ENCODE measurements at places on chromosomes 3 and 15.

DNA sequence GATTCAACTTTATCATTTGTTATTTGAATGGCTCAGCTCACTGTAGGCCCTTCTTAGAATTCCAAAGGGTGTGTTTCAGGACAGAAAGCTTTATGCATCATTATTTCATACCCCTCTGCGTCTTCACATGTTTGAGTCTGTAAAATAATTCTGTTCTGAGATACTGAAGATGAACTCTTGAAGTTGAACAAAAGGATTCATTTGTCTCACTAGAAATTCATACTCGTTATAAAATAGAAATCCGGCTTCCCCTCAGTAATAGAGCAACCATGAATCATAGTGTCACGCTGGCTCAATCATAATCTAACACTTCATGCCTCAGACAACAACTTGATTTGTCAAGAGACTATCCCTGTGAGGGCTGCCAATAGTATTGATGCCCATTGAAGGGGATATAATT lies 1015.4 kb upstream of the SEMA6D start:
- DNase-seq, result no peak

- no peak for DNase-seq
These were observed 980.3 kb downstream of the CADM2 start for GRCh38 chr3:85939074-85939482.

GRCh38 chr15:89825271-89825940 lies 10.8 kb upstream of the ANPEP start:
- DNase-seq, result no peak

- no peak for DNase-seq
These were observed 693.0 kb downstream of the NR2F2 start for GRCh38 chr15:97023488-97023844.

DNA sequence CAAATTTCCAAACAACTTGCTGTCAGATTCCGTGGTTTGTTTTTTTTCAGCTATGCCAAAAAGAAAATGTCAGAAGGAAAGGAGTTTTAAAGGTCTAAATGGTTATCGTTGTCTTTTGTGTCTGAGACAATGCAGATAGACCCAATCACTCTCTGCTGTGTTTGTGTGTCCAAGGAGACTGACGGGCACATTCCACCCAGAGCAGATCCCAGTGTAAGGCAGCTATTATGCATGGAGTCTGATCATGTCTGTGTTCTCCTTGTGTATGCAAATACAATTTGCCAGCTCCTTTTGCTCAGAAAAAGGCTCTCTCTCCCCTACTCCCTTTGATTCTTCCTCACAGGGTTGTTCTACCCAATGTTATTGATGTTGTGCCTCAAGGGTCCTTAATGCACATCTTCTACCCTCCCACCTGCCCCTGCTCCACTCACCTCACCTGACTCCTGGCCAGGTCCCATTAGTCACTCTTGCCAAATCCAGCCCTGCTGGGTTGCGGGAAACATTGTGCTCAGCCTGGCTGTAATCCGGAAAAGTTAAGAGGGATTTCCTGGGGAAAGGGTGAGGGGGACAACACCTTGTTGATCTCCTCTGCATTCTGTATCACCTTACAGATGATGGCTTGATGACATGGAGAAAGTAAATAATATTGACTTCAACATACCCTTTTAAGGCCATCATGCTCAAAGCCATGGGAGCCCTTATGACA lies 61.0 kb downstream of the OTOL1 start:
- DNase-seq, result no peak

DNA sequence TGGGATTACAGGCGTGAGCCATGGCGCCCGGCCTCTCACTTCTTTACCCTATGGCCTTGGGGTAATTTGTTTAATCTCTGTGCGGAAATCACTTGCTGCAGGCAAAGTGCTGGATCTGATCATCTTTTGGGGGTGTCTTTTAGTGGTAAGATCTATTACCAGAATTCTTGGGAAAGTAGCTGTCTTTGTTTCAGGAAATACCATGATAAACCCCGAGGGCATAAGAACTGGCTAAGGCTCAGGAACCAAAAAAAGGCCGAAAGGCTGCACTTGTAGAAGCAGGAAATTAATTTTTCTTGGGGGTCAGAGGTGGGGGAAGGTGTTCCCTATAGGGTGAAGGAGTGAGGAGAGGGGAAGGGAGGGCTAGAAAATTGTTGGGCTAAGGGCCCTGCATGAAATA lies 22.7 kb upstream of the IGF2BP2 start:
- no peak for DNase-seq

GRCh38 chr3:163315786-163316185 lies 1762.5 kb downstream of the SI start:
- no peak for DNase-seq

GRCh38 chr15:52146261-52146660 lies 33.7 kb upstream of the BCL2L10 start:
- no peak for DNase-seq

DNA sequence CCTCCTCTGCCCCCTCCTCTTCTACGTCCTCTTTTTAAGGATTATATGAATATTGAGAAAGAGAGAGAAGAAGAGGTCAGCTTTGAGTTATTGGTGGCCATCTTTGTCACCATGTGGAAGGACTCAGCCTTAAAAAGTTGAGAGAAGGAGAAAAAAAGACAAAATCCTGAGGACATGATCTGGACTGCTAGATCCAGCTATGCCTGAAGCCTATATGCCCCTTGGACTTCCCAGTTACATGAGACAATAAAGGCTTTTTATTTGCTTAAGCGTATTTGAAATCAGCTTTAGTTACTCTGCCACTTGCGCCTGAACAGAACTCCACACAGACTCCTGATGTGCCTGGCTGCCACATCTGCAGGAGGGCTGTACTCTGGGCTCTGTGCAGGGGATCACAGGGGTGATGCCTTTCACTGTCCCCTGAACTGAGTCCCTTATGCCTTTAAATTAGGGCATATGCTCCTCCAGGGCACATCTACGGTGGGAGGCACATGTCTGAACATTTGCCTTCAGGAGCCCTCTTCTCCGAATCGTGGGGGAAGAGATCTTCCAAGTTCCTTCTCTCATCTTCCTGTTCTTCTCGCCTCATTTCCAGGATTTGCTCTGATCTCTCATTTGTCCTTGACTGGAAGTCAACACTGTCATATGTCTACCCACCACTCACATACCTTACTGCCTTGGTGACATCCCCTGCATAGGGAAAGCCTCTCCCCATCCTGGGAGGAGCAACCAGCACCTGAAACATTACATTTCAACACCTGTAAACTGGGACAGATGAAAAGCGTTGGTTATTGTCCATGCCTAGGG lies 14.0 kb upstream of the PLA2G4E start:
- no peak for DNase-seq

- DNase-seq, result no peak
These were observed 52.4 kb downstream of the CHL1 start for GRCh38 chr3:248864-249520.

DNA sequence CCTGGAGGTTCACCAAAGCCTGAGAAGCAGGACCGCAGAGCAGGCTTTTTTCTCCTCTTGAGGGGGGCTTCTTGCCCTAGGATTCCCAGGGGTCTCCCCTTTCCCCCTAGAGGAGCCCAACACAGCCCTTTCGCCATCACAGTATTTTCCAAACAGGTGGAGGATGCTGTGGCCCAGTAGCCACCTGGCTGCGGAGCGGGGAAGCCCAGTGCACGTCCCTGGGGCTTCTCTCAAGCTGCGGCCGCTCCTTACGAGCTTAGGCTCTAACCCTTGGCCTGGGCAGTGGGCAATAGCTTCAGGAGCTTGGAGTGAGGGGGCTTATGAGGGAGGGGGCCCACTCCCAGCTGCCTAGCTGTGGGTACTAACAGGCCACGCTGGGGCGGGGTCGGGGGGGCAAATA lies 11.6 kb upstream of the DLL4 start:
- DNase-seq, result no peak

DNA sequence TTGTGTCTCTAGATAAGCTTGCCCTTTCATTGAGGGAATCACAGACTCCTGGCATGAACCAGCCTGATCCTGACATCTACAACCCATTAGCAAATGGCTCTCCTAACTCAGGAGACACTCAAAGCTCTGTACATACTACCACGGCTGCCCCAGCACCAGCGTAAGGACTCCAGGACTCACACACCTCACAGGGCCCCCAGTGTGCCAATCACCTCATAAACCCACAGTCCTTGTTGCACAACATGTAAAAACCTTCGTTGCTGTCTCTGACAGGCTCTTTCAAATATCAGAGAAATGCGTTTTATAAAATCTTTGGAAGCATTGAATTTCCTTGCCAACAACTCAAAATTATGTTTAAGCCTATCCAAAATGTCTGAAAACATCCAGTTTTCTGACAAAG lies 7.3 kb downstream of the FYCO1 start:
- DNase-seq, result no peak

- no peak for DNase-seq
These were observed 1256.5 kb downstream of the SI start for GRCh38 chr3:163821841-163822240.

DNA sequence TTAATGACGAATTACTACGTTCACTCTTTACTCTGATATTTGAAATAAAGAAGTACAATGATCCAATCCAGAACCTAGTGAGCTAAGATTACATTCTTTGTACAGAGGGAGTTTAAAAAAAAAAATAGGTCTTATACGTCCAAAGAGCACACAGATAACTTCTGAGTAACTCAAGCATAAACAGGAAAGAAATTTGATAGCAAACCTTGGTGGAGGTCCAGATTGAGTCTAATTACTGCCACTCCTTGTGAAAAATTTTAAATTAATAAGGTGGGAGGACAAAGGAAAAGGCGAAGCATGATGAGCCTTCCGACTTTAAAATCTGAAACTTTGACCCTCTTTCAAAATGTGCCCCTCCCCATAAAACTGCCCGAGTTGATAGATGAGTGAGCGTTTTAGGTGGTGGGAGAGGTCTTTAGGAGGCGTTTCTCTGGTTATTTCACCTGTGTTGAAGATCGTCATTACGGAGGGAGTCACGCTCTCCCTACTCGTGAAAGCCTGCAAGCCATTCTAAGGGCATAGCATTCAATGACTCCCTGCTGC lies 127.0 kb upstream of the ROBO2 start:
- no peak for DNase-seq

GRCh38 chr3:27357665-27358258 lies 11.4 kb downstream of the NEK10 start:
- peak; percentile 51 for DNase-seq

GRCh38 chr15:94235646-94236045 lies 4.3 kb downstream of the MCTP2 start:
- no peak for DNase-seq

DNA sequence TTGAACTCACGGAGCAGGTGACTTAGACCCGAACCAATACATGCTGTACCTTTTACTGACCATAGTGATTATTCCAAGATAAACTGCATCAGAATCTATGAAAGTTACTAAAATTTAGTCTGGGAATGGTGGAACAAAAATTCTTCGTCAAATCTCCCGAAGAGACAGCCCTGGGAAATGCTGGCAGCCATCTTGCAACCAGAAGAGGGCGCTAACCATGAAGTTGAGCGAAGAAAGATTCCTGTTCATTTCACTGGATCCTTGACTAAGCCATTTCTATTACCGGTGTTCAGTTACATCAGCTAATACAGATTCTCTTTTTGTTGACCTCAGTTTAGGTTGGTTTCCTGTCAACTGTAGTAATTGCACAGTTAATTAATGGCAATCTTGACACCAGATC lies 199.6 kb downstream of the SLC9A9 start:
- no peak for DNase-seq

DNA sequence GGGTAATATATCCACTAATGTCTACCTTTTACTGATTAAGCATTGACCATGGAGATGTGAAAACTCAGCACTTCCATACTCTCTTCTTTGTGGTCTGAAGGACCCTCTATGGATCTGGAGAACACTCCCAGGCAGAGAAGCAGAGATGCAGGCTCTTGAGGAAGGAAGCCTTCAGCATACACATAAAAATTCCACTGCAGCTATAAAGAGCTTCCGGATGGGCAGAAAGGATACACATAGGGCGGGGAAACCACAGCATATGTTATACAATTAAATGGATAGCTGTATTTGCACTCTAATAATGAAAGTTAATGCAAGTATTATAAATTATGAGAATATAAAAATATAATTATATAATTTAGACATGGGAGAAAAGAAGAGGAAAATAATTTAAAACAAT lies 1258.2 kb upstream of the ALCAM start:
- DNase-seq, result no peak

DNA sequence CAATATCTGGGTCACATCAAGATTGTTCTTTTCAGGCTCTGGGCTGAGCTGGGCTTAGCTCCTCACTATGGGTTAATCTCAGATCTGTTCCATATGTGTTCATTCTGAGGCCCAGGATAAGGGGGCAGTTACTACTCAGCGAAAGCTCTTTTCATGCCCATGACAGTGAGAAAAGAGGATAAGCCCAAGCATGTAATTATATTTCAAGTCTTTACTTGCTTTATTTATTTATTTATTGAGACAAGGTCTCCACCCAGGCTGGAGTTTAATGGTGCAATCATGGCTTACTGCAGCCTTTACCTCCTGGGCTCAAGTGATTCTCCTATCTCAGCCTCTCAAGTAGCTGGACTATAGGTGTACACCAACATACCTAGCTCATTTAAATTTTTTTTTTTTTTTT lies 44.7 kb upstream of the SELENOK start:
- no peak for DNase-seq

DNA sequence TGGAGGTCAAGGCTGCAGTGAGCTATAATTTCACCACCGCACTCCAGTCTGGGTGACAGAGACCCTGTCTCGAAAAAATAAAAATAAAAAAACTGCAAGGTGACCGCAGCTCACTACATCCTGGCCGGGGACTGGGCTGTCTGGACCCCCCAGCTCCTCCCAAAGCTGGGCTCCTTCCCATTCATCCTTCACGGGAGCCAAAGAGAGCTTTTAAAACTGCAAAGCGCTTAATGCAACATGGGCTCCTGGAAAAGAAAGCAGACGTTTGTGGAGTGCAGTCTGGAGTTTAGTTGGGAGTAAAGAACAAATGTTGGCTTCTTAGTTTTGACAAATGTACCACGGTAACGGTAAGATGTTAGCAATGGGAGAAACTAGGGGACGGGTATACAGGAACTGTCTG lies 12.1 kb downstream of the PLXND1 start:
- DNase-seq, result no peak

DNA sequence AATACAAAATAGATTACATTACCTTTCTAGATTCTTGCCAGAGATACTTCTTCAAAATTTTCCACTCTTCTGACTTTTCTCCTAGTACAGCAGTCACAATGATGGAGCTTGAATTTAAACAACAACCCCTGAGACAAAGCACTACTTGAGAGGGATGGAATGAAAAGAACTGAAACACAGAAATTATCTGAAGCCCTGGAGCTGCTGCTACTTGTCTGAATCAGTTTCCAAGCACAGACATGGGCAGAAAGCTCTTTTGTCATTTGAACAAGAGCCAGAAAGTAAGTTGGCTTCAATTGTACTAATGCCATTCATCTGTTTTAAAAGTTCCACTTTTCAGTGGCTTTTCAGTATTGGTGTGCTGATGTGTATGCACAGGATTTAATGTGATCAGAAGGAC lies 718.5 kb upstream of the ARPP21 start:
- no peak for DNase-seq

GRCh38 chr3:179961703-179962078 lies 75.0 kb downstream of the PEX5L start:
- no peak for DNase-seq

GRCh38 chr3:174441588-174442301 lies 417.4 kb upstream of the NAALADL2 start:
- no peak for DNase-seq

- no peak for DNase-seq
These were observed 45.6 kb downstream of the SENP2 start for GRCh38 chr3:185631508-185632206.

Measured in stimulated activated CD4-positive, alpha-beta T cell treated with anti-CD3 and anti-CD28 coated beads, Interleukin-1b, Interleukin-23, amount 100 ng/mL, for 4 hours (primary cell).